NCI-H1092 treated with DMSO at 0.1 percent for 48 hours (cell line): ENCODE measurements at places on chromosomes 3 and 15.
A peak's percentile ranks its signal among the peaks of the same experiment; 100 is the strongest.

- no peak for DNase-seq
Measured at GRCh38 chr3:167409611-167410010, 29.5 kb upstream of the ZBBX start.

DNA sequence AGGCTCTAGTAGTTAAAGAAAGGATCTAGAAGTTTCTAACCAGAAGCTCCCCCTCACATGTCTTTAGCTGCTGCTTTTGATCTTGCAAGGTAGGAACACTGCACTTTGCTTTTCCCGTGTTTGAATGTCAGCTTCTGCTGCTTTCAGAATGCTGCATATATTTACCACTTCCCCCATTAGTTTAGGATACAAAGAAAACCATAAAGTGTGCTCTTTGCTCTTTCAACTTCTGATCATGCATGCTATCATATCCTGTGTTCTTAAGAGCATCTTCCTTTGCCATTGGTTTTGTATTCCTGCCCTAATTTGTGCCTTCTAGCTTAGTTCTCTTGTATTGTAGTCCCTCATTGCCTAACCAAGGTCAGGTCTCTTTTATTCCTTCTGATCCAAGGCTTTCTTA lies 43.3 kb downstream of the ZNF609 start:
- no peak for DNase-seq

- no peak for DNase-seq
Measured at GRCh38 chr3:65448120-65448519, 590.6 kb downstream of the MAGI1 start.

GRCh38 chr3:33795856-33796536 lies 2.4 kb upstream of the PDCD6IP start:
- DNase-seq, result no peak

DNA sequence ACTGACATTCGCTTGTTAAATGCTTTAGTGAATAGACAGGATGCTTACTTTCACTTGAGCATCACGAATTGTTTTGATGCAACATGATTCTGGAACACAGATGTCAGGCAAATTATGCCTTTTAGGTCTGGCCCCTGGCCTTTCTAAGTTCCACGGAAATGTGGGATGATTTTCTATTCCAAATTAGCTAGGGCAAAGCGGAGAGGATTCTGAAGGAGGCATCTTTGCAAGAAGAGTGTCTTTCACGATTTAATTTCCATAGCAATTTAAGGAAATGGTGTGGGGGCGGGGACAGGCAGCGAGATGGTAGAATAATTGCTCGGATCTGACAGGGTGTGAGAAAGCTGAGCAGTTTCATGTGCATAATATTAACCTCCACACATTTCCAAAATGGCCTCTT lies 238.5 kb upstream of the KCNMB2 start:
- DNase-seq, result no peak

DNA sequence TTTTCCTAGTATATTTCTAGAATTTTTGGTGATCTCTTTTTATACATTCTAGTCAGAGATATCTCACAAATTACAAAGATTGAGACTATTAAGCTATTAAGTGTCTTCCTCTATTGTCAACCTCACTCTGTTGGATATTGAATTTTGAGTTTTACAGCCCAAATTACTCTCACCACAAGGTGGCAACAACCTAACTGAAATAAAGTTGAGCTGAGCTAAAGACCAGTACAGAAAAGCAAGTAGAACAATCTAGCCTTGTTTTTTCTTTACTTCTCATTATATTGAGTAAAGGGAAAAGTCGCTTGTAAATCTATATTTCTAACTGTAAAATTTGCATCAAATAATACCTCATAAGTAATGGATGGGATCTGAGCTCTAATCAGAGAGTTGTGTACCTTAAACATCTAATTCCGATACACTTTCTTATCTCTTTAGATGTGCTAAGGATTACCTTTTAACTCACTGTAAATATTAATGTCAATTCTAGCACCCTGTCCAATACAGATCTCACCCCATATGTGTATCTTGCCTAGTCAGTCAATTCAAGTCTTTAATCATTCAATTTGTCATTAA lies 13.6 kb upstream of the COMMD2 start:
- peak; percentile 8 for DNase-seq
